CD4-positive, alpha-beta T cell treated with Interferon gamma for 1 hour (primary cell): ENCODE measurements at places on chromosomes 11 and 22.

DNA sequence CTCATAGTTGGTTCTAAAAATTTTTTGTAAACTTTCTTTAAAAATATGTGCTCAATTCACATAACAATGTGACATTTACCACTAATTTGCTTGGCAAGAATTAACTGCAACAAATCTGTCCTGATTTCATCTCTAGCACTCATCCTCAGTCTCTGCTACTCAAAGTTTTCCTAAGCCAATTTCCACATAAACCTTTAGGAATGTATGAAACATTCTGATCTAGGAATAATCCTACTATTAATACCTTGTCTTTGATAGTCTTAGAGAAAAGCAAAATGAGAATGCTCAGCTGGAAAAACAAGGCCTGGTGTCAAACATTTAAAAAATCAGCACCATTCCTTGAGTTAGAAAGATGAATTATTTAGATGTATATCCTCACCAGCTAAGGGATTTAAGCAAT lies 114.3 kb downstream of the CD44 start:
- no peak for DNase-seq

DNA sequence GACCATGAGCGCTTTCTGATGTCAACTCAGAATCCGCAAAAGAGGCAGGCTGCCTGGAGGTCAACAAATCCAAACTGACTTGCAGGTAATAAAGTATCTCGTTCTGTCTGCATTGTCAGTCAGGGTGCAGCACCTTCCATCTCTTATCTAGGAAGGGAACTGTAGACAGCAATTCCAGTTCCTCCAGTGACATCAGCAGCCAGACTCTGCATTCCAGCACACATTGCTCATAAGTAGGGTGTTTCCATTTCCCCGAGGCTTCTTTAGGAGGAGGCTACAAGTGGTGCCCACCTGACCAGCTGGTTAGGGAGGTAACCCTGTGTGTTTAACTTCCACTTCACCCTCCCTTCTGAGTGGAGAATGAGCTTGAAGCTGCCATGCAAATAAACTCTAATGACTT lies 53.3 kb downstream of the NTM start:
- no peak for DNase-seq

GRCh38 chr22:20904008-20904979 lies 12.9 kb upstream of the CRKL start:
- peak; percentile 35 for DNase-seq

GRCh38 chr22:45518580-45518991 lies 15.9 kb downstream of the FBLN1 start:
- no peak for DNase-seq

GRCh38 chr11:115894176-115894575 lies 390.0 kb upstream of the CADM1 start:
- DNase-seq: no peak
